ENCODE measurements at places on chromosomes 2 and 18.

GRCh38 chr2:241232736-241233575 is 44.5 kb downstream of the ANO7 start:
- no peak for DNase-seq

DNA sequence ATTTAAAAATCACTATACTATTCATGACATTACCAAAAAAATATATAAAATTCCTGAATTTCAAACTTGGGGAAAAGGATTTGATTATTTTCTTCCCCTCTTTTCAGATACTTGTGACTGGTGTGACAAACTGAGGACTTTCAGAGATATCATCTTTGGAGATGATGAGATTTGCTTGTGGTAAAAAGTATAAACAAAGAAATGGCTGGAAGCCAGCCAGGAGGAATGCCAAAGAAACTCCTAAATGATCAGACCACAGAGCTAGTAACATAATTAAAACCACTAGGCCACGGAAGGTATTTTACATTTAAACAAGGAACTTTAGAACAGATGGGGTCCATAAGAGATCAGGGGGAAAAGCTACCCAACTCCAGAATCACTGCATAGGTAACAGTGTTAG is 58.7 kb downstream of the PIGN start:
- DNase-seq = no peak

DNA sequence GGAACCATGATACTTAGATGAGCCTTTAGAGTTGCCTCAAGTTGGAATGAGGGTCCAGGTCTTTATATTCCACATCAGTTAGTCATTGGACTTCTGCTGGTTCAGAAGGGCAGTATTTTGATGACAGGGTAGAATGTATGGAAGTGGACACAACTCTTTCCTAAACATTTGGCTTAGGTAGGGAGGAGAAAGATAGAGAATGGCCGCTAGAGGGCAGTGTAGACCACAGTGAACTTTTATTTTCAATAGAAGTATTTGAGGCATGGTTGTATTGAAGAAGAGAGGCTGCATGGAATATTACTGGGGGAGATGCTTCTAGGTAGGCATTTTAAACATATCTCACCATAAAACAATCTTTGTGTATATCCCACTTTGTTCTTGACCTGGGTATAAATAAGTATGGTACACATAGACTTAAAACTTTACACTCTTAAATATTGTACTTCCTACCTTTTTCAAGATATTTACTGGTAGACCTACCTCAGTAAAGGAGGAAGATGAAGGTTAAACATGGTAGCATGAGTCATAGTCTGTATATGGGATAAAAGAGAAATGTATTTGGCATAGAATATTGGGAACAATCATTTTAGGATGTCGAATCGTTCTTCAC is 497.6 kb upstream of the FAM98A start:
- no peak for DNase-seq

DNA sequence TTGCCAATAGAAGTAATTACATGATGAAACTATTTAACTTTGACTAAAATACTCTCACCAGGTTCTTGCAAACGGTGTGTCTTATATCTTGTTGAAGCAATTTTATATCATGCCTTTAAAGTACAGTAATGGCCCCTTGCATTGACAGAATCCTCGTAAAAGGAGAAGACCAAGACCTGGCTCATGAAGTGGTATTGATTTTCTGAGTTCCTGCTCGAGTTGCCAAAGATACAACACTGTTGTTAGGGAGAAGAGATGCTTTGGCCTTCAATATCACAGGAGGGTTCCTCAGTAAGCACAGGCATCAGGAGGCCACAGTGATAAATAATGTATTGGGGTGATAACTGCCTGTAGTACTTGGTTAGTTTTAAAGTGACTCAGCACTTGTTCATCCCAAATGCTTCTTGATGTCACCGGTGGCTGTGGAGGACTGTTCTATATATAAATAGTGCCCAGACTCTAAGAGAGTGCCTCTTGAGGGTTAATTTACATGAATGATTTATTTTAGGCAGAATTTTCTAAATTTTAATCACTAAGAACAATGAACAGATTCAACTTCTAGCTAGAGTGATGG is 571.7 kb upstream of the FANCL start:
- no peak for DNase-seq

GRCh38 chr18:45752681-45753080 is 28.7 kb downstream of the SLC14A1 start:
- no peak for DNase-seq

DNA sequence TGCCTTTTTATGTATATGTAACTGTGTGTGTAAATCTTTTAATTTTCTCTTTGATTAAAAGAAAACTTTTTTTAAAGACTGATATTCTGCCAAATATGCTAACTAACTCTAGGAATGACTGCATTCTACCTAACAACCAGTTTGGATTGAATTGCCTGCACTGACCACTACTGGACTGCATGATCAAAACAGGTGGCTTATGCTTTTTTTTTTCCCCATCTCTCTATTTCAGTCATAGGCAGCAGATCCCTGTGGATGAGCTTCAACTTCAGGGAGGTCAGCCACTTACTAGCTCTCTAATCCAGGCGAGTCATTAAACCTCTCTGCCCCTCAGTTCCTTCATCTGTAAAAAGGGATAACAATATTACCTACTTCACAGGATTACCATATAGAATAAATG is 138.6 kb upstream of the SERTAD2 start:
- no peak for DNase-seq
